KG1 (cell line): ENCODE measurements at places on chromosomes 2 and 18.

DNA sequence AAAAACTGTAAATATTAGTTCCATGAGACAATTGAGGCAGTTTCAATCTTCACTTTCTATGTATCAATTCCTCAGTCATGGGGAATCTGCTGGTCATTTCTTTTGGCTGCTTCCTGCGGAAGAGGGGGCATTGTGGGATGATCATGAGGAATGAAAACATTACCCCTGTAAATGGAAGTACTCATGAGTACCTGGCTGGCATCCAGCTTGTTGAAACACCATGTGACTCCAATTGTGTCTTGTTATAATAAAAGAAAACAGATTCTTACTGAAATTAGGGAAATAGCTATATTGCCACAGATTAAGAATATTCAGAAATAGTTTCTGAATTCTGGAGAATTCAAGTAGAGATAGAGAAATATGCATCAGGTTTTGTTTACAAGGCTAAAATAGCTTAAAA is 41.6 kb upstream of the GPR39 start:
- no peak for DNase-seq

DNA sequence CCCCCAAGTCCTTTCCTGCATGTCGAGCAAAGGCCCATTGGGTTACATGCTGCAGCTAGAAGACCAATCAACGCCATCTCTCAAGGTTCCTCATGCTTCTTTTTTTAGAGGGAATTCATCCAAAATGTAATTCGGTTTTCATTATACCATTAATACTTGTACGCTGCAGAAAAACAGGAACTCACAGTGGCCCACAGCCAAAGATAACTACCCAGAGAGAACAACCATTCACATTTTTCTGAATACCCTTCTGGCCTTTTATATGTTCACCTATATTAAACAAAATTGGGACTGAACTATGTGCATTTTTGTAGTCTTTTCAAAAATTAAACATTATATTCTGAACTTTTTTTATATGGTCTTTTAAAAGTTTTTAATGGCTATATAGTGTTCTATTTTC is 25.8 kb downstream of the FARP2 start:
- no peak for DNase-seq

- DNase-seq = no peak
Observed at GRCh38 chr2:237513693-237514092, 26.6 kb downstream of the MLPH start.

GRCh38 chr18:75156139-75156750 is 52.7 kb downstream of the PTGR3 start:
- DNase-seq = no peak

DNA sequence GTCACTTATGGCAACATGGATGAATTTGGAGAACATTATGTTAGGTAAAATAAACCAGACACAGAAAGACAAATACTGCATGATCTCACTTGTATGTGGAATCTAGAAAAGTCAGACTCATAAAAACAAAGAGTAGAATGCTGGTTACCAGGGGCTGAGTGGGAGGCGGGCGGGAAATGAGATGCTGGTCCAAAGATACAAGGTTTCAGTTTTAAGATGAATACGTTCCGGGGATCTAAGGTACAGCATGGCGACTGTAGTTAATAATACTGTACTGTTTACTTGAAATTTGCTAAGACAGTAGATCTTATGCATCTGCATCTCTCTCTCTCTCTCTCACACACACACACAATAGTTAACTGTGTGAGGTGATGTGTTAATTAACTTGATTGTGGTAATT is 14.2 kb downstream of the FAM110C start:
- DNase-seq = no peak
